ENCODE measurements at places on chromosomes 7 and 10. TPM values are rescaled to one million over a fixed set of nuclear protein-coding genes. Genes with fewer than 3 reads are reported as not detected.

Gene PRSS1
- 14.8 TPM for total RNA-seq

Gene OR6B1
- total RNA-seq = not detected

Gene KLLN
- total RNA-seq = 0.52 TPM

Gene ACSM6
- 0.14 TPM for total RNA-seq

Gene SAMD9
- total RNA-seq = 0.11 TPM

Gene TRIL
- 4.6 TPM for total RNA-seq

DNA sequence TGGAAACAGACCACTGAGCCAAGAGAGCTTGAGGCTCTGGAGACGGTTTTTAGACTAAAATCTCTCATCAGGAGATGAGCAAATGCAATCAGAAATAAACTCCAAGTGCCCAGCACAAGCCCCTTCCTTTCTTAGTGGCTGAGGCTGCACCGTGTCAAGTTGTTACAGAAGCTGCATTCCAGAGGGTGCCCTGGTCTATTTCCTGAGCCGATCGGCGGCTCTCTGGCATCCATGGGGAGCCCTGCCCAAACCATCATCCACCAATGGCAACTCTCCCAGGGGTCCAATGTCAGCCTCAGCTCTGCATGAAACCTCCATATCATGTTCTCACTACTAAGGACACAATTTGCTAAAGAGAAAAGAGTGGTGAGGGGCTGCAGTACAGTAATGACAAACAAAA is 89.6 kb downstream of the SVIL start:
- no peak overlapping the region for H3K27ac ChIP-seq
- H3K27me3 ChIP-seq = no peaks in the 10 kb centered on the region
- no peak overlapping the region for H3K4me3 ChIP-seq
- DNase-seq = no peak
- peaks cover 37% of the 10 kb centered on the region for H3K4me1 ChIP-seq

DNA sequence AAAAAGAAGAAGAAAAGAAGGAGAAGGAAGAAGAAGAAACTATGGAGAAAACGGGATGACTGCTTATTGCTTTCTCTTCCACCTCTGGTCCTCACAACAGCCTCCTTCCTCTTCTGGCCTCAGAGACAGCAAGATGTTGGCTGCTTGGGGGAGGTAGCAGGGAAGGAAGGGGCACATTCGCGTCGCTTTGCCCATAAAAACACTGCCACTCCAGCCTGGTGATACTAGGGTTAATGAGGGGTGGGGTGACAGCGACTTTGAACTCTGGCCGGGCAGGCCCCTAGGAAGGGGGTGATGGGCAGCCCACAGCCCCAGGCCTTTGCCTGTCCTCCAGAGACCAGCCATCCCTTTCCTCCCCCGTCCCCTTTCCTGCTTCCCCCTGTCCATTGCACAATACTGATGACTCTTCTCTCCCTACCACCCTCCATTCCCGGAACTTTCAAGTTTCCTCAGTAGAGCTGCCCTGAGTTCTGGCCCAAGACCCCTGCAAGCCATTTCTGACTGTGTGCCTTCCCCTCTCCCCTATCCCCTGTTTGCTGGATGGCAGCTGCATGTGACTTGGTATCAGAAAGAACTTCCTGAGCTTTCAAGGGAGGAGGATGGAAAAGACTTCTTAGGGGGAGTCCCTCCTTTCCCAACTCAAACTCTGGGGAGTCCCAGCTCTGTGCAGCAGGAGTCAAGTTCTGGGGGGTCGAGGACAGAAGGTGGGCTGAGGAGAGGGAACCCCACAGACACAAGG is 2.2 kb upstream of the CUEDC2 start:
- peaks cover 56% of the 10 kb centered on the region for H3K27me3 ChIP-seq
- H3K27ac ChIP-seq = no peak overlapping the region
- H3K4me3 ChIP-seq = peak overlapping the region; percentile 54
- H3K36me3 ChIP-seq = no peaks in the 10 kb centered on the region
- H3K4me1 ChIP-seq = peaks cover 18% of the 10 kb centered on the region
- no peak for DNase-seq

DNA sequence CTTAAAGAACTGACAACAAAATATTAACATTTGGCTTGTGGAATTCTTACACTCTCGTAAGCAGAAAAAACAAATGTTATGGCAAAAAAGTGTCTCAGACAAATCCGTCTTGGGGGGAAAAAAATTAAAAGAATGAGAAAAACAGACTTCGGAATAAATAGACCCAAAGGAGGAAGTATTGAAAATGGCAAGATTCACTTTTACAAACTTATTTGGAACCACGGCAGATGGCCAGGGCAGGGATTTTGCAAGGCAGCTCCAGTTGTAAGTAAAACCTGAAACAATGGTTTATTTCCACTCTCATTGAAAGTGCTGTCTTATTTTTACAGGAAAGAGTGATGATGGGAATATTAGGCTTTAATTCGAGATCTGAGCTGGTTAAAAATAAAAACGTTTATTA is 1.5 kb upstream of the ZNF438 start:
- H3K4me1 ChIP-seq = peaks cover 56% of the 10 kb centered on the region
- no peak for DNase-seq
- no peaks in the 10 kb centered on the region for H3K36me3 ChIP-seq
- no peak overlapping the region for H3K27ac ChIP-seq
- H3K4me3 ChIP-seq = peak overlapping the region; percentile 72

DNA sequence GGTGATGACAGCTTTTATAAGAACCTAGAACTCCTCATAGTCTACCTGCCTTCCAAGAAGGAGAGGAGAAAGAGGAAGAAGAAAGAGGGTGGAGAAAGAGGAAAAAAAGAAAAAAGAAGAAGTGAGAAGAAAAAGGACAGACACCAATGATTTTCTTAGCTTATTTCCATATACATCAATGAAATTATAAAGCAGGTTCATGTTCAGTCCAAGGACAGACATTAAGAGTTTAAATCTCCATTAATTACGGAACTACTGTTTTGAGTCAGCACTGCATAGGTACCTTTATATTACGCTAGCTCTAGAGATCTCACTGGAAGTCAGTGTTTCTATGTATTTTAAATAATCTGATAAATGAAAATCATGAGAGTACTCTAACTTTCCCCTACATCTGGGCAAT is 309.0 kb upstream of the HGF start:
- no peak overlapping the region for H3K27ac ChIP-seq
- no peak overlapping the region for H3K4me3 ChIP-seq
- H3K4me1 ChIP-seq = peaks cover 6% of the 10 kb centered on the region
- no peaks in the 10 kb centered on the region for H3K27me3 ChIP-seq
- DNase-seq = no peak
- H3K36me3 ChIP-seq = no peaks in the 10 kb centered on the region

DNA sequence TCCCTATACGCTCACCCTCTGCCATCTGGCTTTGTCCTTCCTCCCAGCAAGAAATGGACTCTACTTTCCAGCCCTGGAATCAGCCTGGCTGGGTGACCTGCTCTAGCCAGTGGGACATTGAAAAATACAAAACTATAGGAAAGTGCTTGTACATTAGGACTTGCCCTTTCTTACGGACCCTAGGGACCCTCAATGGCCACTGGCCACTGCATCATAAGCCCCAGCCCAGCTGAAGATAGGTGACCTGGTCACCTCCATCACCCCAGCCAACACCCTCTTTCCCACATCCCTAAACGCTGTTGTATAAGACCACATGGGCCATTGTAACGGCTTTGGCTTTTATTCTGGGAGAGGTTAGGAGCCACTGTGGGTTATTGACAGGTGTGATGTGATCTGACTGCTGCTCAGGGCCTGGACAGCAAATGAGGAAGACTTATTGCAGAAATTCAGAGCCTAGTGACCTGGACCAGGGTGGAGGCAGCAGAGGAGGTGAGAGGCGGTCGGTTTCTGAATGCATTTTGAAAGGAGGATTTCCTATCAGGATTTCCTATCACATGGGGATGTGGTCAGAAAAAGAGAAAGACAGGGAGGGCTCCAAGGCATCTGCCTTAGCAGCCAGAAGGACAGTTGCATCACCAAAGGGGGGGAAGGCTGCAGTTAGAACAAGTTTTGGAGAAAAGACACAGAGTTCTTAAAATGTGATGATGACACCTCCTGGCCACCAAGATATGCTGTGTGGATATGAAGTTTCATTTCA is 2.2 kb upstream of the LMBR1 start:
- DNase-seq = no peak
- H3K4me3 ChIP-seq = peak overlapping the region; percentile 85
- peaks cover 14% of the 10 kb centered on the region for H3K4me1 ChIP-seq
- peaks cover 15% of the 10 kb centered on the region for H3K27me3 ChIP-seq
- no peaks in the 10 kb centered on the region for H3K36me3 ChIP-seq

DNA sequence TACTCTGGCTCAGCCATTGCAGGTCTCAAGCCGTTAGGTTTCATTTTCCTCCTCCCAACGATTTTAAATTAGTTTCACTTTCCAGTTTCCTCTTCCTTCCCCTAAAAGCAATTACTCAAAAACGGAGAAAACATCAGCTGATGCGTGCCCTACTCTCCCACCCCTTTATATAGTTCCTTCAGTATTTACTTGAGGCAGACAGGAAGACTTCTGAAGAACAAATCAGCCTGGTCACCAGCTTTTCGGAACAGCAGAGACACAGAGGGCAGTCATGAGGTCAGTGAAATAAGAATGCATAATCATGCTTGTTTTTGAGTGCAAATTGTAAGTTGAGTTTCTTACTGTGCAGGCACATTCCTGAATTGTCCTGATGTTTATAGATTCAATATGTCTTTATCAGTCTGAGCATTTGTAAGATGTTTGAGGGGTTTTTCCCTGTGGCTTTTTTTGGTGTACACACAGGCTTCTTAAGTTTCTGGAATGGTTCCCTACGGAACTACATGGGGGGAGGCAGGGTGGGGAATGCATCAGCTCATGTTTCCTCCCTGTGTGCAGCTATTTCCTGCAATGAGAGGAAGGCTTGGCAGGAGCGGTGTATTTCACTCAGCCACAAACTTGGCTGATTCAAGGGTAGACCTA is at the start of gene IFIT3:
IFIT3 (plus strand) TSS at position 195 of the 639 bp plus-strand sequence; CDS start at position 272, 77 bp downstream.
- peak within 1 kb of the TSS; percentile 41 for H3K4me3 ChIP-seq
- peak within 1 kb of the TSS; percentile 100 for H3K27ac ChIP-seq
- H3K4me1 ChIP-seq = peaks cover 48% of the 10 kb centered on the region
- no peaks in the 10 kb centered on the region for H3K36me3 ChIP-seq
- H3K27me3 ChIP-seq = no peaks in the 10 kb centered on the region

GRCh38 chr7:144834641-144835144 is 1.2 kb downstream of the TPK1 start:
- DNase-seq = no peak
- H3K4me3 ChIP-seq = peak overlapping the region; percentile 94
- H3K27me3 ChIP-seq = peaks cover 11% of the 10 kb centered on the region
- no peaks in the 10 kb centered on the region for H3K36me3 ChIP-seq
- peaks cover 6% of the 10 kb centered on the region for H3K4me1 ChIP-seq

DNA sequence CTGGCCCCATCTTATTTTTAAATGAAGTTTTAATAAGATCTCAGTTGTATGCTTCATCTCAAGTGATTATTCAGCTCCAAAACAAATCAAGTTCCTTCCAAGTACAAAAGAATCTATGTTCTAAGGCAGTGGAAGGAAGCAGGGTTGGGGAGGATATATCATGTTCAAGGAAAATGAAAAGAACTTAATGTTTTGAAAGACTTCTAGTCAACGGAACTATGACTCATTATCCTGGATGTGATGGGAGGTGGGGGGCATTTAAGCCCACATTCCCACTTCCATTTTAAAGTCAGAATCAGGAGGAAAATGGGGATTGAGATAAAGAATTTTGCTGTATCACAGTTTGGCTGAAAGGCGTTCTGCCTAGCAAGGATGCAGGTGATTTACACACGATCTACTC is 59.4 kb downstream of the FANK1 start:
- H3K4me3 ChIP-seq = no peak overlapping the region
- H3K4me1 ChIP-seq = peaks cover 4% of the 10 kb centered on the region
- no peak for DNase-seq
- peaks cover 32% of the 10 kb centered on the region for H3K36me3 ChIP-seq
- H3K27me3 ChIP-seq = no peaks in the 10 kb centered on the region
- no peak overlapping the region for H3K27ac ChIP-seq

GRCh38 chr10:121710207-121710606 is 112.0 kb upstream of the FGFR2 start:
- DNase-seq = no peak
- H3K36me3 ChIP-seq = peaks cover 13% of the 10 kb centered on the region
- no peaks in the 10 kb centered on the region for H3K27me3 ChIP-seq
- H3K4me1 ChIP-seq = peaks cover 32% of the 10 kb centered on the region
- H3K27ac ChIP-seq = 0 out of 2 replicates have a peak overlapping the region, but pooled peaks have one; percentile 37
